Pons (tissue), 1 donor: ENCODE measurements at places on chromosomes 13 and 19.

- no peak for DNase-seq
Measured at GRCh38 chr13:37475966-37476365, 122.6 kb downstream of the POSTN start.

DNA sequence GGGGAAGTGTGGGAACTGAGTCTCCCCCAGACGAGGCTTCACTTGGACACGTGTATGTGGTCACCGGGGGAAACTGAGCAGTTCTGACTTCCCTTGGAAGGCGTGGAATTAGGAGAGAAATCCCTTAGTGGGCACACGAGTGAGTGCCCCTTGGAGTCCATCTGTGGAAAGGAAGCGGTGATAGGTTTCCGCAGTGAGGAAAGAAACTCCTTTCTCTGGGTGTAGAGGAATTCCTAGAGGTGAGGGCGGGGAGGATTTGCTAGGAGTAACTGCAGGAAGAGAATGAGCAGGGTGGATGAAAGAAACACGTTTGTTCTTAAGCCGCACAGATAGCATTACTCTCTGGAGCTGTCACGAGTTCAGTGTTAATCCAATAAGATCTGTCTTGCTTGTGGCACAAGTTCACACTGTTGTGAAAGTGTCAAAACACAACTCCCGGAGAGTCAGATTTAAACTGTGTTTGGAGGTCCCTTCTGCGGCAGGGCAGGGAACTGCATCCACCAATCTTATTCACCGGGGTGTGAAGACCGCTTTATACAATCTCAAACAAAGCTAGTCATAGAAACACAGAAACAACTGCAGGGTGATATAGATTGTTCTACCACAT is 1.2 kb downstream of the KL start:
- DNase-seq: peak; percentile 34

DNA sequence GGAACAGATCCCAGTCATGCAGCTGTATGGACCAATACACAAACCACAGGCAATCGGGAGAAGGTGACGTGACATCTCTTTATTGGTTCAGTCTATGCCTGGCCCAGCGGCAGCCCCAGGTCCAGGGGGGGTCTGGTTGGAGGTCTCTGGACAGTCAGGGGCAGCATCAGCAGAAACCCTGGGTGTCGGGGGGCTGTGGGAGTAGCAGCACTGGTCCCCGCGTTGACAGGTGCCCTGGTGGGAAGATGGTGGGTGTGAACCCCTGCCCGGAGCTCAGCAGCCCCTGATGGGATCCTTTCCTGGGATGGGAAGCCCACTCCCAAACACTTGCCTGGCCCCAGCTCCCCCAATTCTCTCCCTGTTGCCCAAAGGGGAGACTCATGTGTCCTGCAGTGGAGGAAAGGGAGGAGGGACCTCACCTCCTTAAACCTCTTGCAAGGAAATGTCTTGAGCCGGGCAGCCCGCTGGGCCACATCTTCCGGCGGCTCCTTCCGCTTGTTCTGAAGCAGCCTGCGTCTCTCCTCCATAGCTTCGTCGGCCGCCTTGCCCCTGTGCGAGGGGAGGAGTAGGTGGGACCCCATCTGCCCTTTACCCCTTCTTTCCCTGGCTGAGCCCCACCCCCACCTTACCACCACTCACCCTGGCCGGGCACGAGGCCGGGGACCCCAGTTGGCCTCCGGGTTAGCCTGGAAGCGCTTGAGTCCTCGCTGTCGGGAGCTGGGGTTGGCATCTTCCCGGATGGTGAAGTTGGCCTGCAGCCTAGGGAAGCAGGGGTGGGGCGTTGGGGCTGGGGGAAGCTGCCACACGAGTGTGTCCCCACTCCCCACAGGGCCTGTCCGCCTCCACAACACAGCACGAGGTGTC is 2.4 kb upstream of the LYL1 start:
- no peak for DNase-seq

DNA sequence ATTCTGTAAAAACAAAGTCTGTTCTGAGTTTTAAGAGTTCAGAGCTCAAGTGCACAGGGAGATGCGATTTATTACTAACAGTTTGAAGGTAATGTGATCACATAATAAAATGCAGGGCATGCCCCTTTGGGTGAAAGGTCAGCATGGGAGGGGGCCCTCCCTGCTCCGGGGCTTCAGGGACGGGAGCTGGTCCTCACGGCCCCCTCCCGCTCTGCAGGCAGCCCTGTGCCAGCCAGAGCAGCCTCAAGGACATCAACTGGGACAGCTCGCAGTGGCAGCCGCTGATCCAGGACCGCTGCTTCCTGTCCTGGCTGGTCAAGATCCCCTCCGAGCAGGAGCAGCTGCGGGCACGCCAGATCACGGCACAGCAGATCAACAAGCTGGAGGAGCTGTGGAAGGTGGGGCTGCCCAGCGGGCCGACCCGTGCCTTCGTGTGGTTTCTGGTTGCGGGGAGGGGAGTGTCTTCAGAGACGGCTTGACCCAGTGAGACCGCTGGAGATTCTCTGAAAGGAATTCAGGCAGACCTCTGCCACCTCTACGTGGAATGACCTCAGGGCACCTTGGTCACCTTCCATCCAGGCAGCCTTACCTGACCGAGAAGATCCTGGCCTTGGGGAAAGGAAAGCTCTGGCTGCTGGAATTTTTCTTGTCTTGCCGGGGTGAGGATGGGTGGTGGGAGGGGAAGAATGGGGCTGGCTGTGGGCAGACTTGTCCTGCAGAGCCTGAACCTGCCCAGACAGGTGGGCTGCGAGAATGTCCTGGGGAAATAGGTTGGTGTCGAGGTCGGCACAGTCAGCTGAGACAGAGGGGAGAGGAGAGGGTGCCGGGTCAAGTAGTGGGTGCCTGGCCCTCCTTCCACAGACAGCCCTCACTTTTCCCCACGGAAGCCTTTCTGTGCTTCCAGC is 19.0 kb downstream of the UPF1 start:
- DNase-seq: no peak

- no peak for DNase-seq
Measured at GRCh38 chr19:21335721-21336120, 6.5 kb upstream of the ZNF708 start.

DNA sequence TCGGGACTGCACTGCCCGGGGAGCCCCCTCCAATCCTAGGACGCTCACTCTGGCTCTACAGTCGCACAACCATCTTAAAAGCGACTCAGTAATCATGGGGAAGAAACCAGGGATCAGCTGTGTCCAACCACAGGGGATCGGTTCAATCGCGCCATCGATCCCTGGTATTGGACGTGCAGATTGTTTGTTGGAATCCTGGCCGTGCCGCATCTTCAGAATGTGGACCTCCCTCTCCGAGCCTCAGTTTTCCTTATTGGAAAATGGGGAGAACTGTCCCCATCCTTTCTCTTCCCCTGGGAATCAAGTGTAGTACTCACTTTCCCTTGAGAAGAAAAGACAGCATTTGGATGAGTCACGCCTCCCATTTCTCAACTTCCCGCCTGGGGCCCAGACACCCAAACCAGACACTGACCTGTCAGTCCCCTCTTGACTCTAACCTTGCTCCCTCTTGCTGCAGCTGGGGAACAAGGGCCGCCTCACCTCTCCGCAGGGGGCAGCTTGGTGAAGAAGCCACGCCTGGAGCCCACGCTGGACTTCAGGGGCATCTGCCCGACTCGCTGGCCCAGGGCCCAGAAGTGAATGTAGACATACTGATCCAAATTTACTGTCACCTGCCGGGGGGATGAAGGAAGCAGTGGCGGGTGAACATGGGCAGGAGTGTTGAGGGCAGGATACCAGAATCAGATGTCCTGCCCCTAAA is 17.6 kb downstream of the EMP3 start:
- no peak for DNase-seq

DNA sequence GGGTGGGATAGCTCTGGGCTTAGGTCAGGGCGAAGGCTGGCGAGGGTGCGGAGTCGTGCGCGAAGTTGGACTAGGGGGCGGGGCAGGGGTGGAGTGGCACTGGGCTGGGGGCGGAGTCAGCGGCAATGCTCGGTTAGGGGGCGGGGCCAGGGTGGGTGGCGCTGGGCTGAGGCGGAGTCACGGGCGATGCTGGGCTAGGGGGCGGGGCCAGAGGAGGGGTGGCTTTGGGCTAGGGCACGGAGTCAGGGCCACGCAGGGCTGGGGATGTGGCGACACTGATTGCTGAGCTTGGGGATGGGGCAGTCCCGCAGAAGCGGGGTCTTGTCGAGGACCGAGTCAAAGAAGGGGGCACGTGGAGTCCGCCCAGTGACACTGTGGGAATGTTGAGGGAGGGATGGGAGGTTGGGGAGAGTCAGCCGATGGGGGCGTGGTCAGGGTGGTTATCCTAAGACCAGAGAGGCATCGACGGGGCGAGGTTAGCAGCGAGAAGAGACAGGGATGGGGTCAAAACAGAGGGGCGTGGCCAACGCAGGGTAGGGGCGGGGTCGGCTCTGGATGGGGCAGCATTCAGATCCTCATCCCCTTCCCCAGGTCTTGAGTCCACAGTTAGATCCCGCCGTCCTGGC is 8.7 kb downstream of the HOMER3 start:
- DNase-seq: peak; percentile 31
